ENCODE measurements at places on chromosomes 2 and 18.

- no peak for DNase-seq
Observed at GRCh38 chr18:56433919-56434318, 204.5 kb downstream of the TXNL1 start.

- DNase-seq, result no peak
Observed at GRCh38 chr2:196635156-196635555, 4.4 kb upstream of the CCDC150 start.

GRCh38 chr2:120596191-120596811, 139.4 kb upstream of the GLI2 start:
- no peak for DNase-seq

- DNase-seq, result peak; percentile 83
Observed at GRCh38 chr2:218010140-218010983, 7.6 kb upstream of the TNS1 start.

DNA sequence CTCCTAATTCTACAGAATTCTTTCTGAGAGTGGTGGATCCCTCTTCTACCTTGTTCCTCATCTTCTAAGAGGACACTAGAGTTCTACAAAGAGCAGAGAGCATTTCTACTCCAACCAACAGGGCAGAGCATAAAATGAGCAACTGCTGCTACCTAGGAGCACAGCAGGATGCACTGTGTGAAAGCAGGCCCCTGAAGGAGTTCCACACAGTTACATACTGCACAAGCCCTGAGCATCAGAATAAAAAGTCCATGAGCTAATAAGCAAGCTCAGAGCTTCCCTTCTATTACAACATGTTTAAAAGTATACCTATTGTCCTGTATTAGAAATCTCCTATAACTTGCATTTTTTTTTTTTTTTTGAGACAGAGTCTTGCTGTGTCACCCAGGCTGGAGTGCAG, 8.4 kb downstream of the FHL2 start:
- no peak for DNase-seq

DNA sequence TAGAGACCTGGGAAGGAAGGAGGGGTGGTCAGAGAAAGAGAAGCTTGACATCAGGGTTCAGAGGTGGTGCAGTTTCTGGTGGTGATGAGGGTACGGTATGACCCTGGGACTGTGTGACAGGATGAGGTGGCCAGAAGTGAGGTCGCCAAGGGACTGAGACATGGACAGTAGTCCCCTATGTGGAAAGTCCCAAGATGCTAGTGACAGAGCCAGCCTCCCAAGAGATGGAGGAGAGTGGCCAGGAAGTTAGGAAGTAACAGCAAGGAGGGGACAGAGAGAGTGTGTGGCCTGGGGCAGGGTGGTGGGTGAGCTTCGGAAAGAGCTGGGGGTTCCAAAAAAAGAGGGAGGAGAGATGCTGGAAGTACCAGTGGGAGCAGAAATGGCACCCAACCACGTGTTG, 66.0 kb downstream of the SMAD7 start:
- DNase-seq, result no peak

GRCh38 chr2:131410173-131410572, 46.2 kb upstream of the RAB6D start:
- no peak for DNase-seq

- peak; percentile 36 for DNase-seq
Observed at GRCh38 chr2:127953128-127953718, 67.5 kb upstream of the AMMECR1L start.

DNA sequence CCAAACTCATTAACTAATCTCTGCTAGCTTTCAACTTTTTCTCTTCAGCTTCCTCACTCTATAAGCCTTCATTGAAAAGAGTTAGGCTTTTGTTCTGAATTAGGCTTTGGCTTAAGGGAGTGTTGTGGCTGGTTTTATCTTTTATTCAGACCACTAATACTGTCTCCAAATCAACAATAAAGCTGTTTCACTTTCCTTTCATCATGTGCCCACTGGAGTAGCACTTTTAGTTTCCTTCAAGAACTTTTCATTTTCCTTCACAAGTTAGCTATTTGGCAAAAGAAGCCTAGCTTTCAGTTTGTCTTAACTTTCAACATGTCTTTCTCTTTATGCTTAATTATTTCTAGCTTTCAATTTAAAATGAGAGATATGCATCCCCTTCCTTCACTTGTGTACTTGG, 271.7 kb upstream of the FSIP2 start:
- DNase-seq, result no peak

DNA sequence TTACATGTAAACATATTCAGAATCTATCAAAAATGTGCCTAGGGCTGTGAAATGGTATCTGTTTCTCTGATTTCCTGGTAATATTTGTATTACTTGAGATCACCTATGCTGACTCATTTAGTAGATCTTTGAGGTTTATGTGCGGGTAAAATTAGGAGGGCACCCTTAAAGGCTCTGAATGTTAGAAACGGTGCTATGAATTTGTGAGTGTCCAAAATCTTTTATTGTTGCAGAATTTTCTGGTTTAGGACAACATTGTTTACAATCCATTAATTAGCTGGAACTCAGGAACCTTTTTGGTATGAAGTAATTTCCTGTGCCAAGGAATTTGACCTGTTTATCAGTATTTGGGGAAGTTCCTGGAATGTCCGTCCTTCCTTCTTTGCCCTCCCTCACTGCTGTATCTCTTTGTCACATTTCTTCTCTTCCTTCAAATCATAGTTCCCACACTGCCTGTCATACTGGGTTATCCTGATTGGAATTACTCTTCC, 130.5 kb downstream of the TANC1 start:
- no peak for DNase-seq

- DNase-seq, result no peak
Observed at GRCh38 chr2:199466692-199467065, 8.9 kb upstream of the SATB2 start.

DNA sequence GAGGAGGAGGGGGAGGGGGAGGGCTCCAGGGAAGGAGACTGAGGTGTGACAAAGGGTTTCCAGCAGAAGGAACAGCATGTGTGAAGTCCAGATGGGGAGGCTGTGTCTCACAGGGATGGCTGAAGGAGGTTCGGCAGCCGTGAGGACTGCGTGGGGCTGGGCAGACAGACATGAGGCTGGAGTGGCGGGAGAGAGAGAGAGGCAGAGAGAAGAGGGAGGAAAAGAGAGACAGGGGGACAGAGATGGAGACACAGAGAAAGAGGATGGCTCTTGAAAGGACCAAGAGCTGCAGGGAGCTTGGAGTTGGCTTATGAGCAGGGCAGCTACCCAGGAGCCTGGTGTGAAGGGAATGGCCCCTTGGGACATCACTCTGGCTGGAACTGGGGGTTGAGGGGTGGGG, 138.9 kb upstream of the ASB18 start:
- DNase-seq, result no peak

DNA sequence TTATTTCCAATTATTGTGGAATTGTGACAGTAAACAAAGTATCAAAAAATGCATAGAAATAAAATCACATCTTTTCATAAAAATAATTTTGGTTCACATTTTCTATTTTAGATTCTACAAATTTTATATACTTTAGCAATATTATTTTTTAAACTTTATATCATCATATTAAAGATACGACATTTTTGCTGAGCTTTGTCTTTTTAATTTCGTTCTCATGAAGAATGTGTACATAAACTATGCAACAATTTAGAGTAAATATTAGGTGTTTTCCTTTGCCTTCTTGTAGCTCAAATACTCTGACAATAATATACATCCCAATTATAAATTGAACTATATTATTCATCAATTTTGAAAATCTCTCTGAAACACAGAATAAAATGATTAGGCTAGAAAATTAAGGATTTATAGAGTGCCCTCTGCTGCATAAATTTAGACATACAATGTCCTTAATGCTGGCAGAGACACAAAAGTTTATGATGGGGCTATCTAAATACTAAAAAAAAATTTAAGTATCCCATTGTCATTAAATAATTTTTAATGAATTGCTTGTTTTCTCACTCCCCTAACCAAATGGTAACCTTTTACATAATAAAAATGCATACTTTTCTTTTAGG, 45.7 kb downstream of the CCDC102B start:
- no peak for DNase-seq

- no peak for DNase-seq
Observed at GRCh38 chr2:178223806-178224205, 29.5 kb downstream of the OSBPL6 start.

GRCh38 chr18:79725486-79725885, 45.9 kb downstream of the CTDP1 start:
- no peak for DNase-seq

- no peak for DNase-seq
Observed at GRCh38 chr2:54590216-54591120, 133.0 kb upstream of the EML6 start.

GRCh38 chr2:157596992-157597681, 31.5 kb downstream of the ACVR1C start:
- DNase-seq, result no peak

DNA sequence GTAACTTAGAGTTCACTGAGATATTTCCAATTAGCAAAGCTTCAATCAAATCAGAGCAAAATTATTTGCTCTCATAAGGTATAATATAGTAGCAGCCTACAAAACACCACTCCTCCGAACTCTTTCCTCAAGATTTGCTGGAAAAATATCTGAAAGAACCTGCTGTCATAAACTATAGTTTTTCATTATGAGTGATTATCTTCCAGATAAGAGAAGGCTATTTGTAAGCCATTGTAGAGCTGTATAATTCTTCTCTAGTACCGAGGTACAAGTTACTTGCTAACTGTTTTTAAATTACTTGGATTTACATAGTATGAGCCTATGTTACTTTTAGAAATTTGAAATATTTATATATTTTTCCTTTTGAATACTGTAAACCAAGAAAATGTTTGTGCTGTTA, 2.1 kb downstream of the NDC80 start:
- DNase-seq, result no peak

GRCh38 chr18:57087644-57088376, 59.1 kb upstream of the BOD1L2 start:
- DNase-seq, result no peak

DNA sequence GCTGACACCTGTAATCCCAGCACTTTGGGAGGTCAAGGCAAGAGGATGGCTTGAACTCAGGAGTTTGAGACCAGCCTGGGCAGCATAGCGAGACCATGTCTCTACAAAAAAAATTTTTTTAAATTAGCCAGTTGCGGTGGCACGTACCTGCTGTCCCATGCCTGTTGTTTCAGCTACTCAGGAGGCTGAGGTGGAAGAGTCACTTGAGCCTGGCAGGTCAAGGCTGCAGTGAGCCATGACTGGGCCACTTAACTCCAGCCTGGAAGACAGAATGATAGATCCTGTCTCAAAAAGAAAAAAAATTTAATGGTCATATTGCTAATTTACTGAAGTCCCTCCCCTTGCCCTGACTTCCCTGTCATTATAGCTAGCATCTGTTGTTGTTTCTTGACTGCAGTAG, 112.6 kb downstream of the ARHGAP28 start:
- no peak for DNase-seq

- no peak for DNase-seq
Observed at GRCh38 chr18:40157120-40157519, 1797.9 kb upstream of the PIK3C3 start.

DNA sequence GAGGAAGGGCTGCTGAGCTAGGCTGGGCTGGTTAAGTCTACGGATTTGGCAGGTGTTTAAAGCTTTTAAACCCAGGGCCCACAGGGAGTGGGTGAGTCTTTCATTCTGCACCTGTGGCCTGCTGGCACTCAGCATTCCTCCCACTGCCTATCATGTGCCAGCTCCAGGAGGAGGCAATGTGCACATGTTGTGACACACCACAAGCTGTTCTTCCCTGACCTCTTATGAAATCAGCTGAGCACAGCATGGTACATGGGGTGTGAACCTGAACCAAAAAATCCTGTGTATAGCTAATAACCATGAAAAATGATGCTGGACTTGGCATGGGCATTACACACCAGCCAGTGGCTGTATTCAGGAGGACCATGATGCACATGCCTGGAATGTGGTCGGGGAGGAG, 297.9 kb upstream of the MMADHC start:
- no peak for DNase-seq

DNA sequence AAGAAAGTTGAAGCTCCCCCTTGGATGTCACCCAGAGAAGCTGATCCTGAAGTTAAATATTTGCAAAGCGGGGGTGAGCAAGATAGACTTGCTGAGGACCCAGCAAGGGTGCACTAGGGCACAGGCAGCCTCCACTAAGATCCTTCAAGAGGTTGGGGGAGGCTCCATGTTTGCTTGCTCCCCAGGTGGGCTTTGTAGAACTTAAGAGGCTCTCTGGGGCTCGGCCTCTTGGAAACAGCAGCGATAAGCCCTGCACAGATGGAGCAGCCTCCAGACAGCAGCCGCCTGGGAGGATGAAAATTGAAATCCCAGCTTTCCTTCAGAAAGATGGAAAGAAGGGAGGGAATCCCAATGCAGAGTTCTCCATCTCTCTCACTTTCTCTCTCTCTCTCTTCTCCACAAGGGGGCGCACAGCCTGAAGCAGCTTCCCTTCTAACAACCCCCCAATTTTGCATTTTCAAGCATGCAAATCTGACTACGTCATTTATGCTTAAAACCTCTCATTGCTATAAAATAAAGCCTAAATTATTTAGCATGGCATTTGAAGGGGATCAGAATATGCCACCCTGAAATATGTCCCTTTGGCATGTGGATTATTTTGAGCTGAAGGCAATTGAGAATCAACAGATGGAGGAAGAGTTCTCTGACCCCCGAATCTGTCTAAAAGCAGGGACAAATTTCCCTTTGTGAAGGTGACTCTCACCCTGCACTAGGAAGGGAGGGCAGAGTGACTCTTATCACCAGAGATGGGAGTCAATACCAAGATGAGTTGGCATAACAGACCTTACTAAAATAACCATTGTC, 185.7 kb upstream of the KLHL29 start:
- DNase-seq, result no peak

DNA sequence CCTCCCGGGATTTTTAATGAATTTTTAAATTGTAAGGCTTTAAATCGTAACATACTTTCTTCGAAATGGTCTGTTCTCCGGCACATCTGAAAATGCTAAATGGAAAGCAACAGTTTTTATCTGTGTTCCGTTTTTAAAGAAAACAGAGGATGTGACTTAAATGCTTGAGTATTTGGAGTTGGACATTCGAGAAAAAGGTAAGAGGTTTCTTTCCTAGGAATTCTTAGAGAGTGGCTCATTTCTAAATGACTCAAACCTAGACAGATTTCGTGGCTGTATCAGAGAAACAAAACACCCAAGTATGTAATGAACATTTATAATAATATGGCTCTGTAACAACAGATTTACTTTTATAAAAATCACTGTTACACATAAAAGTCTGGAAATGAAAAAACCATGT, 177.6 kb upstream of the CCDC68 start:
- DNase-seq, result no peak

- DNase-seq, result peak; percentile 71
Observed at GRCh38 chr2:6864923-6865345, 773 bp downstream of the CMPK2 start.

DNA sequence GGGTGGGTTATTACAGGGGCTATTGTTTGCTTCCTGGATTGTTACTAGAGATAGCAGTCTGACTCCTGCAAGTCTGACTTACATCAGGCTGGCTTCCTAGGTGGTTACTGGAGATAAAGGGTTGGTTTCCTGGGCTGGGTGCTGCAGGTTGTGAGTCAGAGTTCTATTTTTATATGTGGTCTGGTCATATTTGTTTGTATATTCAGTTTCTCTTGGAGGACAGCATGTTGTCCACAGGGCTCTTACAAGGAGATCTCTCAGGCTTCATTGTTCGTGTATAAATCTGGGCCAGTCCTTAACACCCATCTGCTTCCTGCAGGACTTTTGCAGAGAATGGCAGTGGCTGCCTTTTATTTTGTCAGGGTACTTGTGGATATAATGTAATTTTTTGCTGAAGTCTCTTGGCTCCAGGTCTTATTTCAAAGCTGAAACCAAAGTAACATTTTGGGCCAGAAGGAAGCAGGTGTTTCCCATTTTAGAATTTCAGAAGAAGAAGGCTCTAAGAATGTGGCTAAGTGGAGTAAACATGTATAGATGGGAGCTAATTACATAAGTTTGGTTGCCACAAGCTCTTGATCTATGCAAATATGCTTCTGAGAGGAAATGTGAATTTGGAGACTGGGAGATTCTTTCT, 65.9 kb upstream of the SLC16A14 start:
- DNase-seq, result no peak
